HCEC 1CT (cell line): ENCODE measurements at places on chromosomes 4 and X.

DNA sequence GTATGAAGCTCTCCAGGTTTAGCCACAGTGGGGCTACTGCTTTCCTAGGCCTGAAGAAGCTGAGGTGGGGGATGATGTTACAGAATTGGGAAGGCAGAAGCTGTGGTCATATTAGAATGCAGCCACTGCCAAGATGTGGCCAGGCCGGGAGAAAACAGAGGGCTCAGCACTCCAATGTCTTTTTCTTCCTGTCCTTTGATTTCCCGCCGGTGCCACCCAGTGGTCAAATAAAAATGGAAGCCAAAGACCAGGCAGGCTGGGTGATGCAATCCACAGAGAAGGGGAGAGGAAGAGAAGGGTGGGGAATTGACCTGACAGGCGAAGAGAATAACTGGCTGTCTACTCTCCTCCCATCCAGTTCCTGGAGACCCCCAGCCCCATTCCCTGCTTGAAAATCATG, 94.9 kb upstream of the SHISA3 start:
- no peak for DNase-seq

GRCh38 chr4:108172231-108172752, 3.6 kb upstream of the LEF1 start:
- no peak for DNase-seq

GRCh38 chrX:8803326-8803725, 2.1 kb upstream of the FAM9A start:
- DNase-seq, result no peak

- no peak for DNase-seq
These were observed 66.9 kb downstream of the MANBA start for GRCh38 chr4:102693861-102694260.

DNA sequence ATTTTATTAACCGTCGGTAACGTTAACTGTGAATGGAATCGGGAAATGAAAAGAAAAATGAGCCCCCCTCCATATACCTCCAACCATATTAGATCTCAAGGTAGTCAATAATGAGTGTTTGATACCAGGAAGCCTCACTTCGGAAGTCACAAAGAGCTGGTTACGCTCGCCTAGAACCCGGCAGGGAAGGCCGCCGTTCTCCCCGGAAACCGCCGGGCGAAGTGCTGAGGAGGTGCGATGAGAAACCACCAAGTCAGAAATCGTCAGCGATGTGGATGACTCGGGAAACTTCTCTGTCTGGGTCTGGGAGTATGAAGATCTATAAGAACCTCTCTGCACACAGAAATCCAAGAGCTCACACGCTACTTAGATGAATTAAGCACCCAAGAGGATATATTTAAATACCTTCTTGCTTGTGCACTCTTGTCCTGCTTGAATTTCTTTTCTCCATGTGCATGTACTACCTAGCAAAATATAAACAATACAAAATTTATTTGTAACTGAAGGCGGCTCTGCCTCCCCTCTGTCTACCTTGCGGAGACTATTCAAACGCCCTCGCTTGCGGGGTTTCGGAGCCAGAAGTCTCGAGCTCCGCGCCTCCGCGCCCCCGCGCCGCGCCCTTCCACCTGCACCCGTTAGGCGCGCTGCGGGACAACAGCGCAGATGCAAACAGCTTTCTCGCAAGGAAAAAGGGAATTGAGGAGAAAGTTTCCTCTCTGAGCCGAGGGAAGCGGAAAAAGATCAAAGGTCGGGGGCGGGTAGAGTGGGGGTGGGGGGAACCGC, 17.8 kb downstream of the NKX6-1 start:
- no peak for DNase-seq

GRCh38 chr4:40363382-40363920, 28.3 kb downstream of the CHRNA9 start:
- no peak for DNase-seq

GRCh38 chrX:45485719-45486118, 285.0 kb upstream of the DIPK2B start:
- peak; percentile 10 for DNase-seq

DNA sequence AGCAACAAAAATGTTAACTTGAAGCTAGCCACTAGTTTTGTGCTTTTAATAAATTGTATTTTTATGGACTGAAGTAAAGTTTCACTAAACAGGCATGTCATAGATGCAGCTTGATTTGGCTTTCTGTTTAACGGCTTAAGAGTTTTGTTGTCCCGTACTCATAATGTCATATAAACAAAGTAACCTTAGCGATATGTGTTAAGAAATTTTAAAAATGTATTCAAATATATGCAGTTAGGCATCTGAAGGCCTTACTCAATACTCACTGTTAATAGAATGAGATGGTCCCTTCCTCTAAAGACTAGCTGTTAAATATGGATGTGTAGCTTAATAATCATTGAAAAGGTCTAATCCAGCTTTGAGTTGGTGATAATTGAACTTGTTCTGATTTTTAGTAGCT, 1.0 kb upstream of the SCLT1 start:
- no peak for DNase-seq

- no peak for DNase-seq
These were observed 453.6 kb downstream of the CENPC start for GRCh38 chr4:67091673-67092072.

DNA sequence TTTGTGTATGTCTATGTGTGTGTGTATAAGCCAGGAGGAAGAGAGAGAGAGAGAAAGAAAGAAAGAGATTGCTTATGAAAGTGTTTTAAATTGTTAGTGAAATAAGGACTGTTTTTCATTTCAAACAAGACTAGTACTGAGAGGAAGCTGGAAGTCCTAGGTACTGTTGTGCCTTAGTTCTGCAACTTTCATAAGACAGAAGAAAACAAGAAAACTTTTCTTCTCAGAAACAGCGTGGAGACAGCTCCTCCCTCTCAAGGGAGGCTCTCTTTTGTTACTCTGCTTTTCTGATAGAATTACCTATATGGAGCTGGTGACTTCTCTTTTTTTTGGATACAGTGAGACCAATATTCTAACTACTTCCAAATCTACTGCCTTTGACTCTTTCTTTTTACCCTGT, 62.5 kb downstream of the BANK1 start:
- no peak for DNase-seq

DNA sequence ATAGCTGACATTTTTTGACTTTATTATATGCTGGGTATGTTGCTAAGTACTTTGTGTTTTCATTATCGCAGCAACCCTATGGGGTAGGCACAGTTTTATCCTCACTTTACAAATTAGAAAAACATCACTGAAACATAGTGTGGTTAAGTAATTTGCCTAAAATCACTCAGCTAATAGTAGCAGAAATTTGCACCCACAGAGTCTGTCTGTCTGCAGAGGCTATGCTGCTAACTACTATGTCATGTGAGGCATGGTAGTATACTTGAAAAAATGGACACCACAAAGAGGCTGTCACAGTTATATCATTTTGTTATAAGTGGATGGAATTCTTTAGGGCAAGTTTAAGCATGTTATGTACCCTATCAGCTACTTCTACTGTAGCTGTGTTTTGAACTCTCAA, 69.0 kb downstream of the STAG2 start:
- no peak for DNase-seq

GRCh38 chr4:90572996-90573395, 445.8 kb downstream of the CCSER1 start:
- no peak for DNase-seq

DNA sequence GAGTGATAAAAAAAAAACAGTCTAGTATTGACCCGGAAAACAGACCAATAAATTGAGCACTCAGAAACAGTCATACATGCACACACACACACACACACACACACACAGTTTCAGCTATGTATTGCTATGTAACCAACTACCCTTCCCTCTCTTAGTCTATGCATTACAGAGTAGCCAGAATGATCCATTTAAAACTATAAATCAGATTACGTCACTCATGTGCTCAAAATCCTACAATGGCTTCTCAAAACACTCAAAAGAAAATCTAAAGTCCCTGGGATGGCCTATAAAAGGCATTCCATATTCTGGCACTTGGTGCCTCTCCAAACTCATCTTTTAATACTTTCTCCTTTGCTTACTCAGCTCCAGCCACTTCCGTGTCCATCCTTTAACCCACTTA, 46.5 kb upstream of the ZIC3 start:
- no peak for DNase-seq

DNA sequence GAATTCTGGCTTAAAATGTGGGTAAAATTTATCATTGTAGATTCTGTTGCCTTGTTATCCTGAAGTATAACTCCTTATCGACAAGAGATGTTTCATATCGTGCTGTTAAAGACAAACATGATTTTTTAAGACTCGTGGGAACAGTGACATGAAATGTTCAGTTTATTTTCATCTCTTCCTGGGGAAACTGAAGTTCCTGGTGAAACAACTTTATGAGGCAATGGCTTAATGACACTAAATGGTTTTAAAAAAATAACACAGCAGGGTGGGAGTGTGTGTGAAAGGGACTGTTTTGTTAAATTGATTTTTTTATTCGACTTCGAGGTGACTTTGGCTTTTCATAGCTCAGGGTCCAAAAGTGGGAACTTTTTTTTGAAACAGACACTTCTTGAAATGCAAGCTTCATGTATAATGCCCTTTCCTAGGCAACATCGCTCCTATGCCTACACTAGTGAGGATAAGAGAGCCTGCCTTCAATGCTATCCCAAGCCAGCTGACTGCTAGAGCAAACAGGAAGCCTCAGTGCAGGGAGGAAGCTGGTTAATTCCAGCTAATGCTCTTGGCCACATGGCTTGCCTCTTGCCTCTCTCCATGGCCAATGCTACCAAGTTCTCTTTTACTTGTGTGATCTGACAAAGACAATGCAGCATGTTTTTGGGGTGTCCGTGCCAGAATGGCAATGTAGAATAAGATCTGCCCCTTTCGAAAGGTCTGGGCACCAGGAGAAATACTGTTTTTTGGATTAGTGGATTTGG, 80.9 kb upstream of the PLAC1 start:
- DNase-seq, result no peak

DNA sequence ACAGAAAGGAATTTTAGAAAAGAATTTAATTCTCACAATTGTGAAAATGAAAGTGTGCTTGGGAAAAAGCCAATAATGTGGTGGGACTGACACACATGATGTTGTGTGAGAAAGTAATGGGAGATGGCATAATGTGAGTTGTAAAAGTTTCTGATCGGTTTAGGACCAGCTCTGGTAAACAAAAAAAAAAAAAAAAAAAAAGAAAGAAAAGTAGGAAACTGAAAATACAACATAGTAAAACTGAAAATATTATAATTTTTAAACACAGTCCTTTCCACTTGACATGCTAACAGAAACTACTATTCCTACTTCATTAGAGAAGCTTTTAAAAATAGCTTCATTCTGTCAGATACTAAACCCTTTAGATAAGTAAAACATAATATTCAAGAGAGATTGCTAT, 28.2 kb downstream of the RAP1GDS1 start:
- no peak for DNase-seq

DNA sequence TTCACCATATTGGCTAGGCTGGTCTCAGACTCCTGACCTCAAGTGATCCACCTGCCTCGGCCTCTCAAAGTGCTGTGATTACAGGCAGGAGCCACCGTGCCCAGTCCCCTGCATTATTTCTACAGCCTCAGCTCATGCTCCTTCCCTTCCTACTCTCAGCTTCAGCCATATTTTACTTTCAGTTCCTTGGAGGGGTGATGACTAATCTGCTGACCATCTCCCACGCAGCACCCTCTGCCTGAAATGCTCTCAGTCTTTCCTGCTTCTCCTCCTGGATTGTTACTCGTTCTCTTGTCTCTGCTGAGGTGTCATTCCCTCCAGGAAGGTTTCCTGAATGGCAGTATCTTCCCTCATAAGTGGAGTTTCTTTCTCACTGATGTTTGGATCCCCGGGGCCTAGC, 63.3 kb downstream of the MOSPD2 start:
- DNase-seq, result peak; percentile 70

DNA sequence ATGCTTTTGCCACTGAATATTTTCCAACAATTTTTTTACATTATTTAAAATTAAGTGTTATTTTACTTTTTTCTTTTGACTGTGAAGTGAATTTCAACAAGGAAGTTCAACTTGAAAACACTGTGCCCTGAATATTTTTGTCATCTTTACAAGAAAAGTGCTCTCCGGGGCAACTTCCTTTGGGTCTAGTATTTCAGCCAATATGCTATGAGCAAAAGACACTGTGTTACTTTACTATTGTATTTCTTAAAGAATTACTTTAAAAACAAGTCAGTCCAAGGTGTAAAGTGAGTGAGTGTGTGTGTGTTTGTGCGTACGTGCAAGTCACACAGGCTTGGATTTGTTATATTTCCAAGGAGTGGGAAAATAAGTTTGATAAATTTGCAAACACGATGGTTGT, 7.6 kb upstream of the USP53 start:
- DNase-seq, result no peak

DNA sequence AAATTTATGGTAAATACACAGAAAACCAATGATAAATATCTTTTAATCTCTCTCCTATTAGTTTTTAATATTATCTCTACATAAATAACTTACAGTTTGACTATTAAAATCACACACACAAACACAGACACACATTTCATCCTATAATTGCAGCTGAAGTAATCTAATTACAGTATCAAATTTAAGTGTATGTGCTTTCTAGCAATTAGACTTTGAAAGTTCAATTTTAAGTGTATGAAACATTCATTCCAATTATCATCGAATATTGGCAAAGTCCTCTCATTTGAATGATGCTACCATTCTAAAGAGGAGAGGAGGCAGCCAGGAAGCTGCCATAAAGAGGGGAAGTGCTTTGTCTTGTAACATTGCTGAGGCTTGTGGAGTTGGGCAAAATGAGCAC, 221.2 kb upstream of the PABPC4L start:
- DNase-seq, result no peak

DNA sequence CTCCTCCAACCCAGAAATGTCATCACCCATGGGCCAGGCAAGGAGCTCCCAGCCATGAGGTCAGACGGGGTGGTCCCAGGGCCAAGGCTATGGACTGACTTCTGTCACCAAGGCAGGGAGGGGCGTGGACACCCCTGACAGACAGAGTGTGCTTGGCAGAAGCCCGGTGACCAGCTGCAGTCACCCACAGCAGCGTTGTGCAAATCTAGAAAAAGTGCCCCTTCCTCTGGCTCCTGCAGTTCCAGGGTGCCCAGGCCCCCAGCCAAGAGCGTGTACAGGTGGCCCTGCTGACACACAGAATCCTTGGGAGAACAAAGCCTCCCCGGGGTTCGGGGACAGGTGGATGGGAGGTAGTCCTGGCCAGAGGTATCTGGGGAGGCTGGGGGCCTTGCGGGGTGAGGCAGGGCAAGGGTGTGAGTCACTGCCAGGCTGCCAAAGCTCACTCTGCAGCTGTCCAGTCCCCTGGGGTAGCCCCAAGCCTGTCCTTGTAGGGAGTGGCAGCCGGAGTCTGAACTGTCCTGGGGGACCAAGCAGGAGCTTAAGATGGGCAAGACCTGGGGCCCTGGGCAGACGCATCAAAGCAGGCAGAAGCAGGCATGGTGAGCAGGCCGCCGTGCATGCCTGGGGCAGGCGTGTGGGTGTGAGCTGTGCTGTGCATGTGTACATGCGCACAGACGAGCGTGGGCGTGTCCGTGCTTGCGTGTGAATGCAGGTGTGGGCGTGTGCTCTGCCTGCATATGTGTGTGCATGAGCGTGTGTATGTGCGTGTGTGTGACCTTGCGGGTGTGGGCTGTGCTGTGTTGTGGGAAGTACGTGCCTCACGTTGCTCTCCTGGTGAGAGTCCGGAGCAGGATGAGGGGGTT, 3.3 kb downstream of the MYL5 start:
- no peak for DNase-seq

DNA sequence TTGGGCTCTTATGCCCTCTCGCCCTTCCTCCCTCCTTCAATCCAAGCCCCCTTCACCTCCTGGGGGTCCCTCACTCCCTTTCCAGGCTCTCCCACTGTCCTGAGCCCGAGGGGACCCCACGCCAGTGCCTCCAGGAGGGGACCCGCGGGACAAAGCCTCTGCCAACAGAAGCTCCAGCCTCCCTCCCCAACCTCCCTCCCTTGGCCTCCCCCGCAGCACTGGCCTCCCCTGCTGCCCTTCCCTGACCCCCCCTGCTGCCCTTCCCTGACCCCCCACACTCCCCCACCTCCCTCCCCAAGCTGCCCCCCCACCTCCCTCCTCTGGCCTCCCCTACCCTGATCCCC, 71.0 kb upstream of the MXD4 start:
- no peak for DNase-seq
